Fibroblast of lung (primary cell): ENCODE measurements at places on chromosomes 5 and 9. TPM values are rescaled to one million over a fixed set of nuclear protein-coding genes. Genes with fewer than 3 reads are reported as not detected.

Gene EQTN
- not detected in 2 replicates for total RNA-seq

Gene ORM2
- total RNA-seq, result not detected in 2 replicates

Gene SPATA31E1
- total RNA-seq, result not detected in 2 replicates

Gene CCNO
- not detected in 2 replicates for total RNA-seq
